ENCODE measurements at places on chromosomes 11 and 22. TPM values are rescaled to one million over a fixed set of nuclear protein-coding genes. Genes with fewer than 3 reads are reported as not detected.

DNA sequence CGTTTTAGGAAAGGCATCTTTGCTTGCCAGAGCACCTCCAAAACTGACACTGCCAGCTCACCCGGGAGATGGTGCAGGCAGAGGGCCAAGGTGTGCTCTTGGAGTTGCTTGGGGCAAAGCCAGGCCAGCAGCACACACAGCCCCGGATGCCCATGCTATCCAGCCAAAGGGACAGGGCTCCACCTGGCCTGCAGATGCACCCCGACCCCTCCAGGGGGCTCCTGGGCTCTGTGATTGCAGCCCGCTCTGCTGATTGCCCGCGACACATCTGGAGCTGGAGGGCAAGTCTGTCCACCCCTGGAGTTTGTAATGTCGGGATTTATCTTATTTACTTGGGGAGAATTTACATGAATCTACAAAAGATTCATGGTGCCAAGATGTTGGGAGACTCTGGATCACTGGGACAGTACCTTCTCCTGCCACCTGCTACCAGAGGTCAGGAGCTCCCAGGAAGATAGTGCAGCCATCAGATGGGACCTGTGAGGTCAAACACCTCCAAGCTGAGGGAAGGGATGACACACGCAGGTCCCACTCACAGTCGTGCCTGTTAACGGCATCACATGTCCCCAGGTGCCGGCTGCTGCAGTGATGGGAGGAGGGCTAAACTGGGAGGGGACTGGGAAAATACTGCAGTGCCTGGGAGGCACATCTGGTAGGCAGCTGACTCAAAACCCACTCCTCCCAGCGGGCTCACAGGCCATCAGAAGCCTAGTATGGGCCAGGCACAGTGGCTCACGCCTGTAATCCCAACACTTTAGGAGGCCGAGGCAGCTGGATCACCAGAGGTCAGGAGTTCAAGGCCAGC, 17.2 kb downstream of the CBX7 start:
- H3K4me1 ChIP-seq, result peaks cover 16% of the 10 kb centered on the region
- DNase-seq, result no peak
- no peak overlapping the region for H3K4me3 ChIP-seq
- peaks cover 51% of the 10 kb centered on the region for H3K36me3 ChIP-seq

- H3K4me1 ChIP-seq, result no peaks in the 10 kb centered on the region
- no peaks in the 10 kb centered on the region for H3K36me3 ChIP-seq
- no peak overlapping the region for H3K27ac ChIP-seq
- no peak for DNase-seq
- no peak overlapping the region for H3K4me3 ChIP-seq
Observed at GRCh38 chr11:34565417-34566207, 52.0 kb upstream of the ELF5 start.

GRCh38 chr11:65382804-65383368, 440 bp upstream of the SLC25A45 start:
- H3K36me3 ChIP-seq, result no peaks in the 10 kb centered on the region
- peaks cover 71% of the 10 kb centered on the region for H3K4me1 ChIP-seq
- H3K27ac ChIP-seq, result peak overlapping the region; percentile 98

PITPNM1 gene
- 54.1 TPM for total RNA-seq

USP2 gene
- total RNA-seq, result 5.1 TPM

All from lower lobe of right lung (tissue), 2 donors.